ENCODE measurements at places on chromosomes 7 and 10.

DNA sequence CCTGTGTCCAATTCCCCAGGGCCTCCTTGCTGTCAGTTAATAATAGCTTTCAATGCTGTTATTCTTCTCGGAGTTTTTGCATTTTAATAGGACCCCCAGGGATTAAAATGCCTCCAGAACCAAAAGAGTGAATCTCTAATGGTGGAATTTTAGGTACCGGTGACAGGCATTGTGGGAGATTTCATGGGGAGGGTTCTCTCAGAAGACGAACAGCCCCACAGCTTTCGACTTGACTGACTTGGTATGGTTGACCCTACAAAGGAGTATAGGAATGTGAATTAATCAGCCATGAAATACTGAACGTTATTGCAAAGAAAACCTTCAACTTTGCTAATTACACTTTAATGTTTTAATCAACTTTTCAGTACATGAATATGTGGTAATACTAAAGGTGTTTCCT is 206.3 kb upstream of the FZD8 start:
- H3K27ac ChIP-seq, result no peak overlapping the region

- no peak overlapping the region for H3K4me3 ChIP-seq
- no peaks in the 10 kb centered on the region for H3K36me3 ChIP-seq
- H3K27me3 ChIP-seq, result no peaks in the 10 kb centered on the region
- no peak overlapping the region for H3K27ac ChIP-seq
- no peaks in the 10 kb centered on the region for H3K4me1 ChIP-seq
Observed at GRCh38 chr10:124240839-124241291, 147.5 kb upstream of the CHST15 start.

GRCh38 chr10:100983868-100984671 is 3.2 kb downstream of the MRPL43 start:
- no peak overlapping the region for H3K27ac ChIP-seq
- no peak for DNase-seq
- H3K36me3 ChIP-seq, result peaks cover 7% of the 10 kb centered on the region
- peaks cover 36% of the 10 kb centered on the region for H3K4me1 ChIP-seq
- no peaks in the 10 kb centered on the region for H3K27me3 ChIP-seq

GRCh38 chr7:98511175-98511574 is 105.9 kb upstream of the NPTX2 start:
- H3K27me3 ChIP-seq, result peaks cover 6% of the 10 kb centered on the region
- no peak overlapping the region for H3K27ac ChIP-seq
- no peak for DNase-seq
- H3K4me3 ChIP-seq, result no peak overlapping the region
- no peaks in the 10 kb centered on the region for H3K36me3 ChIP-seq
